ENCODE measurements at places on chromosomes 2 and 18. TPM values are rescaled to one million over a fixed set of nuclear protein-coding genes. Genes with fewer than 3 reads are reported as not detected.

- no peak for DNase-seq
These were observed 272.3 kb upstream of the COL3A1 start for GRCh38 chr2:188701836-188702235.

ANKRD30BL gene
- total RNA-seq = not detected

KLHL29 gene
- total RNA-seq = 2.5 TPM

ARMC9 gene
- total RNA-seq = 0.16 TPM

CTAGE1 gene
- not detected for total RNA-seq

STPG4 gene
- not detected for total RNA-seq

- DNase-seq = no peak
These were observed 5.5 kb downstream of the SYT4 start for GRCh38 chr18:43271593-43272432.
